Mucosa of descending colon (tissue), 3 donors: ENCODE measurements at places on chromosomes 12 and 14.

GRCh38 chr12:119258149-119258548 lies 76.4 kb upstream of the CCDC60 start:
- no peak for DNase-seq

DNA sequence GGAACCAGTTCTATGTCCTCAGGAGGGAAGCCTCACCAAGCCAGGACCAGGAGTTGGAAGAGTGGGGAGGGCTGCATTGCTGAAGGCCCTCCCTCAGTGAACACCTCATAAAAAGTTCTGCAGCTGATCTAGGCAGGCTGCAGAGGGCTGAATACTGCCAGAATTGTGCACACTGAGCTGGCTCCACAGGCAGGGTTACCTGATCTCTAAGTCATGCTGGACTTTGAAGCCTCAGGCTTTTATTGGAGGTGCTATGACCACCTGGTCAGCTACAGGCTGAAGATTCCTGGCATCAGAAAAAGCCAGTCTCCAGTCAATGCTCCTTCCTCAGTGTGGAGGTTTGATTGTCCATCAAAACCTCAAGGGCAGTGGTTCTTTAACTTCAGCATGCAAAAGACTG lies 39.7 kb downstream of the FOS start:
- DNase-seq, result no peak

DNA sequence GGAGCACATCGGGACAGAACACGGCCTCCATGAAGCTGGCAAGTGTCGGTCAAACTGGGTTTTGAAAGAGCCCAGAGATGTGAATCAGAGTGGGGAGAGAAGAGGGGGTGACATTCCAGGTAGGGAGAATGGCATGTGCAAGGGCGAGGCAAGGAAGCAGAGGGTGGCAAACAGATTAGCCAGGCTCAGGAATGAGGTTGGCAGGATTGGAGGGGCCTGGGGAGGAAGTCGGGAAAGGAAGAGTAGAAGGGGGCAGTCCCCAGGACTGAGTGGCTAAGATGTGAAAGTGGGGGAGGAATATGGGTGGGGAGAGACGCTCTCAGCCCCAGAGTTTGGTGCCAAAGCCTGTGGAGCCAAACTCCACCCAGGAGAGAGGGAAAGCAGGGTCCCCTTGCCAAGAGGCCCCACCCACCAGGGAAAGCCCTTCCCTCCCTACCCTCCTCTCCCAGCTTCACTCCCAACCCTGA lies 5.5 kb upstream of the HDAC7 start:
- DNase-seq, result no peak

GRCh38 chr12:111064982-111065381 lies 144.6 kb upstream of the MYL2 start:
- no peak for DNase-seq

DNA sequence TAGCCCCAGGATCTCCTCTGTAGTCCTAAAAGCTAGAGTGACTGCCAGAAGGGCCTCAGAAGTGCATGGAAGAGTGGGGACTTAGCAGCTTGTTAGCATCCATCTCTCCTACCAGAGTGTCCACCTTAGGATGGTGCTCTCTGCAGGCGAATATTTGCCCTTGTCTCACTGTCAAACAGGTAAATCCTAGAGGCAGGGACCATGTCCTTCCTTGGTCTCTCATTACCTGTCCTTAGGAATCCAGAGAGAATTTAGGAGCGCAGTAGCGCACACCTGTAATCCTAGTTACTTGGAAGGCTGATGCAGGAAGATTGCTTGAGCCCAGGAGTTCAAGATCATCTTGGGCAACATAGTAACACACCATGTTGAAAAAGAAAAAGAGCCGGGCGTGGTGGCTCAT lies 21.4 kb downstream of the AGAP2 start:
- DNase-seq, result no peak

DNA sequence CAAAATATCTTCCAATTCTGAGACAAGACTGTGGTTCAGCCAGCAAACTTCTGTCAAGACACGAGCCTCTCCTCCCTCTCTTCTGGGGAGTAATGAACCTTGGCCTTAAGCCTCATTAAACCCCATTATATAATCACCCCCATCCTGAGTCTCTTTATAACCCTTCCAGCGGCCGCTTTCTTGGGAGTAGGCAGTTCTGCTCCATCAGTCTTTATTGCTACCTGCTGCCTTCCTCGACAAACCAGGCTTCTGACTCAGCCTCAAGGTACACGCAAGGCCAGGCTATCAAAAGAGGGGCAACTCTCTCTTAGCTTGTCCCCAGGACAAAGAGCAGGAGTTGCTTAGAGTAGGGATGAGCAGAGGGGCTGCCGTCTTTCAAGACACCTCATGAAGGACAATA lies 300.8 kb upstream of the NOS1 start:
- no peak for DNase-seq

GRCh38 chr12:47549258-47549657 lies 156.6 kb downstream of the RPAP3 start:
- no peak for DNase-seq

DNA sequence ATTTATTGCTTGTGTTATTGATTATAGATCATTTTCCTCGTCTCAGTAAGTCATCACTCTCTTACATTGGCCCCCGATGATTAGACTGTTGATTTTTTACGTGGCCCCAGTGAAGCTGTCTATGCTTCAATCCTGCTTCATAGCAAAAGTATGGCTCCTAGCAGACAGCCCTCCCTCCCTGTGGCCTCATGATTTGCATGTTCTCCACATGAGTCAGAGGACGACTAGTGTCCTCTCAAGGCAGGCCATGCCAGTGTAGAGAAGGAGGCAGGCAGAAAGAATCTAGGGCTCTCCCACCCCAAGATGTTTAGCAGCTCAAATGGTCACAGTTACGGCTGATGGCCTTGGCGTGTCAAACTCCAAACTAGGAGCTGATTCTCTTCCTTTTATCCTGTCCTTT lies 59.6 kb downstream of the FIGNL2 start:
- no peak for DNase-seq

GRCh38 chr14:79510659-79511058 lies 700.6 kb downstream of the DIO2 start:
- no peak for DNase-seq

DNA sequence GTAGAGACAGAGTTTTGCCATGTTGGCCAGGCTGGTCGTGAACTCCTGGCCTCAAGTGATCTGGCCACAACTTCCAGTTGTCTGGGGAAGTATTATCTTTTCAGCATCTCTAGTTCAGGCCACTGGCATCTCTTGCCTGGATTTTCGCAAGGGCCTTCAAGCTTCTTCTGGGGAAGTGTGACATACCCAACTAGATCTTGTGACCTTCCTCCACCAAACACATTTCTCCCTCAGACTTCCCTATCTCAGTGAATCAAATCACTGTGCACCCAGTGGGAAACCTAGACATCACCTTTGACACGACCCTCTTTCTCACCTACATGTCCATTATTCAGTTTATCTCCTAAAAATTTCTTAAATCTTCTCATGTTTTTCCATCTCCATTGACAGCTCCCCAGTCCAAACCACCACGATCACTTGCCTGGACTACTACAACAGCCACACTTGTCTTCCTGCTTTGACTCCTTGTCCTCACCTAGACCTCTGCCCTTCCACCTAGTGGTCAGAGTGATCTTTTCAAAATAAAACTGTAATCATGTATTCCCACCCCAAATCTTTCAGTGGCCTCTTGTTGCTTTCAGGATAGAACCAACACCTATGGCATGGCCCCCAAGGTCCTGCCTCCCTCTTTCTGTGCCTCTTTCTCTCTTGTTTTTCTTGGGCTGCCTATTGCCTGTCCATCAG lies 3.3 kb downstream of the EEF1AKMT3 start:
- no peak for DNase-seq

DNA sequence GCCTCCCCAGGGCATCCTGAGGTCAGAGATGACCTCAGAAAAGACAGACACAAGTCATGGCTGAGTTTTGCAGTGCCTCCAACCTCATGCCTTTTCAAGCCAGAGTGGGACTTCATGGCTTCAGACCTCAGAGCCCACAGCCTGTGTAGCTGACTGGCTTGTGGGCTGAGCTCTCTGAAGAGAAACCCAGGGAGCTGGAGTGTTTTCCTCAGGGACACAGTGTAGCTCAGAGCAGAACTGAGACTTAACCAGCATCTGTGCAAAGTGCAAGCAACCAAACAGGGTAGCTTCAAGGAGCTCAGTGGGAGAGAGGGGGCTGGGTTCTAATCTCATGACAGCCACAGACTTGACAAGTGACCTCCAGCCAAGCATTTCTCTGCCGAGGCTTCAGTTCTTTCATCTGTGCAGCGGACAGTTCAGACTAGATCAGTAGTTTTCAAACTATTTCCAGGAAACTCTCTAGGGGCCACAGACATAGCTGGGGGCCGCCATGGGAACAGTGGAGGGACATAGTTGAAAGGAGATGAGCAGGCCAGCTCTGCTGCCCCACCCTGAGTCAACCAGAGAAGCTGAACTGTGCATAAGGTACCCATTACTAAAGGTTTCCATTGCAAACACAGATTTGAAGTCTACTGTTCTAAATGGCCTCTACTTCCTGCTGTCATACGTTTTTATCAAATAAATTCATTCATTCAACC lies 80.0 kb downstream of the LGMN start:
- DNase-seq, result no peak

DNA sequence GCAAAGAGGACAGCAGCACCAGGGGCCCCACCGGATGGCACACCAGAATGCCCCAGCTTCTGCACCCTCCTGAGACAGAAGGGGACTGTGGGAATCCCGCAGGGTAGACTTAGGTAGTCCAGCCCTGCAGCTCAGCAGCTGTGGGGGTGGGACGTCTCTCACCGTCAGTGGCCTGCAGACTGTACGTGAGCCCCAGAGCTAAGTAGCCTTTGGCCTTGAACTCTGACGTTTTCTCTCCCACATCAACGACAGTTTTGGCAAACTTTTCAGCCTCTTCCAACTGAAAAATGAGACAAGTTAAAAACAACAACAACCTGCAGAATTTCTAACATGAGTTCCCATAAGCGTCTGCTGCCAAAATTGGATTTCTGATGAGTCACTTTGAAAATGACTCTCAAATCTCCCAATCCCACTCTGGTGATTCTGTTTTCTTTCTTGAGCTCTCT lies 161.4 kb downstream of the TTC7B start:
- DNase-seq, result no peak

GRCh38 chr12:119274636-119275065 lies 59.9 kb upstream of the CCDC60 start:
- DNase-seq, result no peak

- no peak for DNase-seq
These were observed 42.0 kb upstream of the GPR68 start for GRCh38 chr14:91286530-91286937.

GRCh38 chr14:72781561-72782508 lies 112.1 kb downstream of the DPF3 start:
- DNase-seq, result no peak

GRCh38 chr14:100473249-100473648 lies 114.0 kb downstream of the BEGAIN start:
- DNase-seq, result no peak

DNA sequence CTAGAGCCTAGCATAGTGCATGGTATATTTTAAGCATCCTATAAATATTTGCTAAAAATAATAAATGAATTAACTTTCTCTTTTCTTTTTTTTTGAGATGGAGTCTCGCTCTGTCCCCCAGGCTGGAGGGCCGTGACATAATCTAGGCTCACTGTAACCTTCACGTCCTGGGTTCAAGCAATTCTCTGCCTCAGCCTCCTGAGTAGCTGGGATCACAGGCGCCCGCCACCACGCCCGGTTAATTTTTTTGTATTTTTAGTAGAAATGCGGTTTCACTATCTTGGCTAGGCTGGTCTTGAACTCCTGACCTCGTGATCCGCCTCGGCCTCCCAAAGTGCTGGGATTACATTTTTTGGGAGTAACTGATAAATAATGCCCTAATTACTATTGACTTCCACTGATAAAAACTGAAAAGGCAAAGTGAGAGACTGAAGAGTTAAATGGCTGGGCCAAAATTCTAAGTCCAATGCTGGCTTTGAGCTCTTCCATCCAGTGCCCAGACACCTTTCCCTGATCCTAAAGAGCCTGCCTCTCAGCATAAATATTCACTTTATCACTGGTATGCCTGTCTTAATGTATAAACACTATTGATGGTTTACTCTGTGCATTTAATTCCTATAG lies 213.0 kb upstream of the KRR1 start:
- no peak for DNase-seq

DNA sequence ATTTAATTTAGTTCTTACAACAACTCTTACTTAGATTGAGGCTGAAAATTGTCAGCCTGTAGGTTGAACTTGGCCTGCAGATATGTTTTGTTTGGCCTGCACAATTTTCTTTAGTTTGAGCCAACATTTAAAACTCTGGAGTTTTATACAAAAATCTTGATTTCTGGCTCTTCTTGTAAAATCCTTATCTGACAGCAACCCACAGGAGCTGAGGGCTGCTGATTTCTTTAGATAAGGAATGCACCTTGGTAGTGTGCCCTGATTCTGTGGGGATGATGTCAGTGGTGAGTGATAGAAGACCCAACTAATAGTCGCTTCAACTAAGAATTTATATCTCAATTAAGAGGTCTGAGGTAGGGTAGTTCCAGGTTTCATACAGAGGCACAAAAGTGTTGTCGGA lies 49.5 kb downstream of the SOCS2 start:
- no peak for DNase-seq

GRCh38 chr12:80262346-80262745 lies 163.0 kb downstream of the OTOGL start:
- DNase-seq, result no peak

- no peak for DNase-seq
These were observed 73.6 kb downstream of the TMTC1 start for GRCh38 chr12:29710104-29710503.

- no peak for DNase-seq
These were observed 14.4 kb downstream of the PCNX1 start for GRCh38 chr14:70921669-70922068.

DNA sequence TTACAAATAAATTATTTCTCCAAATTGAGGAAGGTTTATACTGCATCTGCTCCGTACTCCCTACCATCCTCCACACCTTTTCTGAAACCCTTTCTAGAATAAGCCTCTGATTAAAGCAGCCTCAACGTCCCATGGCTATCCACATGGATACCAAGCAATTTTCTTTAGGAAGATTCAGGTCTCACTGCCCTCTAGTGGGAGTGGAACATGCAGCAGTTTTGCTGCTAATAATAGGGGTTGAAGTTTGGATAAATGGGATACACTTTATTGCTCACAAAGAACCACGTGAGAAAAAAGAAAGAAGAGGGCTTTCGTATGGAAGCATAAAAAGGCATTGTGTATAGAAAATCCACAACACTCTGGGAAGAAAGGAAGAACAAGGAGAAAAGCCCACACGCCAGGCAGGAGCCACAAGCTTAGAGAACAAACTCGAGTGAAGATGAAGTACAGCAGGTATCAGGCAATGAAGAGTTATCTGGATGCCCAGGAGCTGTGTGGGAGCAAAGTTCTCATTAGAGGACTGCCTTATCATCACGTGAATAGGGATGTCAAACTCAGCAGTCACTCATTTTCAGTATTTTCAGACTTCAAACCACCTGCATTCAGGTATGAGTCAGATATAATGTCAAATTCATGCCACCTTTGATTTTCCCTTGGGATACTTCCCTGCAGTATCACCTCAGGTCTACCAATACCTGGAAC lies 45.8 kb downstream of the CCER1 start:
- DNase-seq, result no peak

DNA sequence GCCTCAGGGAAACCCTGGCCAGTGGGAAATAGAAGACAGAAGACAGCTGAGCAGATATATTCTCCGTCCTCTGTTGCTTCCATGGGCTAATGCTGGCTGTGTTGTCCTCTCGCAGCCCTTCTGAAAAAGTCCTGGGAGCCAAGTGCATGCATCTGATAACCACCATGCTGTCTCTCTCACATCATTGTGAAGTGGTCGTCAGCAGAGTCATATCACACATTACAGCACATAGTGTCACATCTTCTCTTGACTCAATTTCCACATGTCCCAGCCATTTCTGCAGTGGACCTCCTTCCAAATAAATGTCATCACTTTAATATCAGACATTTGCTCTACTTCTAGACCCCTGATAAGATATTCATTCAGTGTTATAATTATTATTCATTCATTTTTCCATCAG lies 3.8 kb downstream of the TAS2R20 start:
- no peak for DNase-seq

- DNase-seq, result no peak
These were observed 144.8 kb downstream of the TBC1D30 start for GRCh38 chr12:64968989-64969819.
